ENCODE measurements at places on chromosomes 13 and 19.

- DNase-seq = no peak
These were observed 716 bp upstream of the ZNF420 start for GRCh38 chr19:37077501-37077933.

- DNase-seq = no peak
These were observed 2.3 kb downstream of the HTR2A start for GRCh38 chr13:46894568-46894967.

- no peak for DNase-seq
These were observed 173.6 kb downstream of the NUFIP1 start for GRCh38 chr13:44815623-44816022.

- no peak for DNase-seq
These were observed 83.4 kb downstream of the ATP8A2 start for GRCh38 chr13:25455146-25455545.

- no peak for DNase-seq
These were observed 2.1 kb upstream of the PLVAP start for GRCh38 chr19:17379221-17379631.

GRCh38 chr13:104021806-104022397, 955.7 kb upstream of the SLC10A2 start:
- DNase-seq = no peak

GRCh38 chr19:12872941-12873890, 8.0 kb downstream of the DNASE2 start:
- no peak for DNase-seq

DNA sequence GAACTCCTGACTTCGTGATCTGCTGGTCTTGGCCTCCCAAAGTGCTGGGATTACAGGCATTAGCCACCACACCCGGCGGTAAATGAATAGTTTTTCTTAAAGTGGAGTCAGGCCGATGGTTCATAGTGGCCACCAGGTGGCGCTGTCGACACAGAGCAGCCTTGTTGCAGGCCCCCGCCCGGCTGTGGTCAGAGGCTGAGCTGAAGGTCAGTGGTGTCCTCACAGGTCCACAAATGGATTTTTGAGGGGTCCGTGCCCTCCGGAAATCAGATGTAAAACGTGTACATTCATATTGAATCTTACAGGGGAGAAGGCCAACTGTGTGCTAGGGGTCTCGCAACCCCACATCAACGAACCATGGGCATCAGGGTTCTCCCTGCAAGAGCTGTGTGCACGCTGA, 13.4 kb upstream of the WDR18 start:
- no peak for DNase-seq

Data from progenitor cell of endocrine pancreas (in vitro differentiated cells).